Mesendoderm (in vitro differentiated cells): ENCODE measurements at places on chromosomes 16 and 17.

- DNase-seq, result peak; percentile 88
Measured at GRCh38 chr16:66696669-66697630, at the start of gene CMTM4. Gene CMTM4 (minus strand): TSS chr16:66696743. CDS start chr16:66696525, 218 bp downstream.

GRCh38 chr16:67962135-67962534 lies 6.3 kb downstream of the SLC12A4 start:
- no peak for DNase-seq

DNA sequence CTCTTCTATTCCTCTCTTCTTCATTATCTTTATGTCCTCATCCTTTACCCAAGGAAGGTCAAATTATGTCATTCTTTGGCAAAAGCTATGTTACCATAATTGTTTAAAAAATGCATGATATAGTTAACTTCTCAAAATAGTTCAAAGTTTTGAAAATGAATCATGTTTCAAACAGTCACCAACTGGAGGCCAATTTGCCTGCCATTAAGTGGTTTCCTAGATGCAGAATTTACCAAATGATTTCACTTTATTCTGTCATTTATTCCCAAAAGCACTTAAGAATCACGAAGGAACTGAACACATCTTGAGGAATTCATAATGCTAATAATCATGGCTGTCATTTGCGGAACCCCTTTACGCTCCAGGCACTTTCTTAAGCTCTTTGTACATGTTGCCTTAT lies 190.9 kb upstream of the CDH11 start:
- no peak for DNase-seq

GRCh38 chr17:59785091-59785799 lies 77.8 kb downstream of the VMP1 start:
- DNase-seq, result no peak

DNA sequence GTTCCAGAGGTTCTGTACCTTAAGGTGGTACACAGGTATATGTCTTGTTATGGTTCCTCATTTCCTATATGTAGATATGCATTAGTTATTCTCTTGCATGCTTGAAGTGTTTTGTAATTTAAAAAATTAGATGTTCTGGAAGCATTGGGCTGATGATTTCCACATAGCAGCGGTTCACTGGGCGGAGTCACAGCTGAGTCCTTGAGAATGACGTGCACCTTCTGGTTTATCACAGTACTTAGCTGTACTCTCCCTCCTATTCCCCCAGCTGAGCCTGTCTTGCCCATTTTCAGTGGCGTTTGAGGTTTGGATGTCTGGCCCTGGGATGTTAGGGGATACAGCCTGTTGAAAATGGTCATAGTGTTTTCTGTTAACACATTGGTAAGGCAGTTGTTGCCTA lies 327.1 kb downstream of the SNX29 start:
- DNase-seq, result no peak

DNA sequence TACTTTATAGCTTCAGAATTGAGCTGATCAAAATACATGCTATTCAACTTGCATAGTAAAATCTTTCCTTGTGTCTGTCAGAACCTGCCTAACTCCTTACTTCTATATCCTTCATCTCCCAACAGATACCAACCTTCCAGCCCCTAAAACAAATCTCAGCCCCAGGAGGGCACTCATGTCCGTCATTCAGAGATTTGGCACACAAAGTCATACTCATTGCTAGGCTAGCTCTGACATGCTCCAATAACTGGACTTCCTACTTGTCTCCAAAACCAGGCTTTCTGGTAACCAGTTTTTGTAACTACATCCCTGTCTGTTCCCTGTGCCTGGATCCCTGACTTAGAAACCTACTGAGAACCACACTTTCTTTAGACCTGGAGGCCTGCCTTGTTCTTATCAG lies 37.5 kb upstream of the DHX40 start:
- DNase-seq, result no peak
